ENCODE measurements at places on chromosomes 11 and 22.

- DNase-seq, result no peak
Observed at GRCh38 chr11:106815209-106815608, 203.1 kb downstream of the GUCY1A2 start.

GRCh38 chr11:72024069-72024754, 25.5 kb downstream of the IL18BP start:
- DNase-seq, result no peak

- no peak for DNase-seq
Observed at GRCh38 chr11:10752061-10752460, 1.0 kb downstream of the CTR9 start.

- DNase-seq, result no peak
Observed at GRCh38 chr11:96306600-96306932, 36.4 kb downstream of the MAML2 start.

DNA sequence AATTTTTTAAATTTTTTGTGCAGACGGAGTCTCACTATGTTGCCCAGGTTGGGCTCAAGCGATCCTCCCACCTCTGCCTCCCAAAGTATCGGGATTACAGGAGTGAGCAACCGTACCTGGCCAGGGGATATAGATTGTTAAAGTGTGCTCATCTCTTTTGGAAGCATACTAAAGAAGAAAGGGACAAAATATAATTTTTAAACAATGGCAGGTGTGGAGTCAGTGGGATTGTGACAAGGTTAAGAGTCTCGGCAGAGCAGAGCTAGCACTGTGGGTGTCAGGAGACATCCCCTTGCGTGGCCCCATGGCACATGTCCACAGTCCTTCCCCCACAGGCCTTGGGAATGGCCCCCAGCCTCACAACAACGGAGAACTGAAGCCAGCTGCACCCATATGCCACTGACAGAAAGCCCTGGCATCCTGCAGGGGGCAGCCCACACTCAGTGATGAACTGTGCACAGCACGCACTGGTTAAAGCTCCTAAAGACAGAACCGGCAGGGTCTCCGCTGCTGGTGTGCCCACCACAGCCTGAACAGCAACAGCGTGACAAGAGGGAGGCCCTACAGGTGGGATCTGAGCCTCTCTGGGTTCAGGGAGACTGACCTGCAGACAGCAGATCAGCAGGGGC, 29.9 kb downstream of the SERPIND1 start:
- no peak for DNase-seq

GRCh38 chr11:60699284-60699691, at the start of gene MS4A8:
TSS of gene MS4A8 (plus strand) at chr11:60699612. CDS start at chr11:60700861, 1,249 bp downstream.
- DNase-seq, result peak; percentile 83

- DNase-seq, result no peak
Observed at GRCh38 chr11:102846292-102846691, 2.9 kb upstream of the MMP3 start.

GRCh38 chr11:14114269-14114668, 151.7 kb downstream of the SPON1 start:
- DNase-seq, result no peak

DNA sequence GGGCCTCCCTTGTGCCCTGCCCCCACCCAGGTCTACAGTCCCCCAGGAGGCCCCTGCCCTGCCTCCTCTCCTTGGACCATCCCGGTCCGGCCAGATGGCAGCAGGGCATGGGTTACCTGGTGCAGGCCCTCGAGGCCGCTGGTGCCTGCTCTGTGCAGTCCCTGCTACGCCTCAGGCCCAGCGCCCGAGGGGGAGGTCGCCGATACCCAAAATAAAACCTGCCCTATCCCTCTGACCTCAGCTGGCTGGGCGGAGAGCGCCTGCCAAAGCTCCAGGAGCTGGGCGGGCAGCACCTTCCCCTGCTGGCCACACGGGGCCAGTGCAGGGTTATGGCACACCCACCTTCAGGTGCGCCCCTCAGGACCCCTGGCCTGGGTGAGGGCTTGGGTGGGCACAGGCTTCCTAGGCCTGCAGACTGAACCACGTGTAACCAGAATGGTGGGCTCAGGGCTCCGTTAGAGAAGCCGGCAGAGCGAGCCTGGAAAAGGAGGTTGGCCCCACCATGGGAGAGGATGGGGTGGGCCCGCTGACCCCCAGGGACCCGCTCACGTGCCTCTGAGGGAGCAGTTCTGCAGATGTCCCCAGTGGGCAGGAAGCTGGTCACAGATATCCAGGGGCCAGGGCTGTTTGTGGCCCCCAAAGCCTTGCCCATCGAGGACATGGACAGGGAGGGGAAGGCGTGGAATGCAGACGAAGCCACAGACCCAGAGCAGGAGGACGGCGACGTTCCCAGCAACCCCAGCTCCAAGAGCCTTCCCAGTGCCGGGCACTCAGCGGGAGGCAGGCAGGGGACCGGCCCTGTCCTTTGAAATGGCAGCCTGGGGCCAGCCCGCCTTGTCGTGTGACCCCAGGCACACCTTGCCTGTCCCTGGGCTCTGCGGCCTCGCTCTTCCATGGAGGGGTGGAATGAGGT, 1.7 kb upstream of the TNNT3 start:
- no peak for DNase-seq

DNA sequence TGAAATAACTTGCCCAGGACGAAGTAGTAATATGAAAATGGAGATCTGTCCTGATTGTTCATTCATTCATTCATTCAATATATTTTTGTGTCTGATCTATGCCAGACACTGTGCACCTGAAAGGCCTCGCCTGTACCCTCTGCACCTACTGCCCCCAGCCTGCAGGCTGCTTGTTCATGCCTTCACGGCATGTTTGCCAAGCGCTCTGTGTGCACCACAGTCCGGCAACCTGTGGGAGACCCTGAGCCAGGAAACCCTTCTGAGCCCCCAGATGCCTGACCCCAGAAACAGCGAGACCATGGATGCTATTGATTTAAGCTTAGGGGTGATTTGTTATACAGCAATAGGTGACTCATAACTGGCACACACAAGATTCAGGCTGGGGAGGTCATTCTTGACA, 47.0 kb downstream of the RTL6 start:
- no peak for DNase-seq

DNA sequence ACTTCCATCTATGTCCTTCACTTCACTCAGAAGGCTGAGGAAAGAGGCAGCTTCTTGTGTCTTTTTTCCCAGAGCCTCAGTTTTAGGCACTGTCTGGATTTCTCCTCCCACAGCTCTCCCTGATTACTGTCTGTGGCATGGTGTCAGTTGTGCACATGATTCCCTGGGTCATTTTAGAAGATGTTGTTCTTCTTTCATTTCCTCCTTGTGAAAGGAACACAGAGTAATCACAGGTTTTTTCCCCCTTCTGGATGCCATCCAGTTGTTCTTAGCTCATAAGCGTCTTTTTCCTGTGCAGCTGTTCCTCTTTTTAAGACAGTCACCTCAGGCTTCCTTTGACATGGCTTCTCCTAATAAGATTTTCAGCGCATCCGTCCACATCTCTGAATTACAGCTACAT, 212.2 kb downstream of the FAM181B start:
- DNase-seq, result no peak
